ENCODE measurements at places on chromosomes 2 and 18.

DNA sequence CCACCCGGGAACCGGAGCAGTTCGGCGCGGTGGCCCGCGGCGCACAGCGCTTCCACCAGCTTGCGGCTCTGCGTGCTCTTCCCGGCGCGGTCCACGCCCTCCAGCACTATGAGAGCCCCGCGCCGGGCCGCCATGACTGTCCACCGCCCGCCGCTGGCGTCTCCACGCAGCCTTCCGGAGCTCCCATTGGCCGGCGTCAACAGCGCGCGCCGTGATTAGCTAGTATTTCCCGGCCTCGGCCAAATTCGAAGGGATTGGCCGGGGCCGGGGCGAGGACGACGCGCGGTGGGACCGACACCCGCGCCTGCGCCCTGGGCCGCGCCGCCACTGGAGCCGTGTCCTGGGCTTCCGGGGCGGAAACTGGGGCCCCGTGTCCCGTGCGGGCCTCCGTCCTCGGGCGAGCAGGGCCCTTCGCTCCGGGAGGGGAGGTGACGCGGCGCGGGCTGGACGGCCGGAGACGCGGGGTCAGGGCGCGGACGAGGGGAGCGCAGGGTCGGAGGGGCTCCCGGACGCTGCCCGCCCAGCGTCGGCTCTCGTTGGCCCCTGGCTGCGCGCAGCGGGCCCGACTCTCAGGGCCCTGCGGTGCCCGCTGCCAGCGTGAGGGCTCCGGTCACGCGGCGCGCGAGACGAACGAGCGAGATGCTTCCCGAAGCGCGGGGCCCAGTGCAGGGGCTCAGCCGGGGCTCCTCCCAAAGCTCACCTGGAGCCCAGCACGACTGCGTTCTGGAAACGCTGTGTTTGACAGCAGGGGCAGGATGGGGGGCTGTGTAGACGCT is at the start of gene DTYMK:
TSS of gene DTYMK (minus strand) at position 166 of the 776 bp plus-strand sequence. CDS start at position 134, 32 bp downstream.
- DNase-seq = peak; percentile 100

DNA sequence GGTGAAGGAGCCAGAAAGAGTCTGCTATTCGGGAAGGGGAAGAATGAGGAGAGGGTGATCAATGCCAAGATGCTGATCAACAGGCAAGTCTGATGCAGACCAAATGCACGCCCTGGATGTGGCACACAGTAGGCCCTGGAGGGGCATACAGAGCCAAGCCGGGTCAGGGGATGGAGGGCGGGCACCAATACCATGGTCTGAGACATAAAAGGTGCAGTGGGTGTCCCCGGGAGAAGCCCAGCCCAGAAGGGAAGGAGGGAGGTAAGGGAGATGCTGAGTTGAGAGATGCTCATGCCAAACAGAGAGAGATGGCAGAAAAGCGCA is 66.6 kb upstream of the ID2 start:
- no peak for DNase-seq

DNA sequence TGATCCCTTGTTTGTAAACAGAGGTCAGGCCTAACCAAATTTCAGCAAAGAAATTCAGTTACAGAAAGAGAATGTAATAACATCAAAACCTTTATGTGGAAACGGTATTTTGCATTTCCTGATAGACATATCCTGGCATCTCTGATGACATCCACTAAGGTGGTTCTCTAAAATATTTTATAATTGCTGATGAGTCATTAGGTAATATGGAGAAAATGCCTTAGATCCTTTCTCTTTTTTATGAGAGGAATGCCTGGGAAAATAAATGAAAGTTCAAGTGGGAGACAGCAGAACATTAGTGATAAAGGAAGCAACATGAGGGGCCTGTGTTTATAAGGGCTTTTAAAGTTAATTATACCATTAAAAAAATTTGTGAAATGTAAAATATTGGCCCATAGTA is 72.6 kb downstream of the PLCL1 start:
- DNase-seq = no peak

DNA sequence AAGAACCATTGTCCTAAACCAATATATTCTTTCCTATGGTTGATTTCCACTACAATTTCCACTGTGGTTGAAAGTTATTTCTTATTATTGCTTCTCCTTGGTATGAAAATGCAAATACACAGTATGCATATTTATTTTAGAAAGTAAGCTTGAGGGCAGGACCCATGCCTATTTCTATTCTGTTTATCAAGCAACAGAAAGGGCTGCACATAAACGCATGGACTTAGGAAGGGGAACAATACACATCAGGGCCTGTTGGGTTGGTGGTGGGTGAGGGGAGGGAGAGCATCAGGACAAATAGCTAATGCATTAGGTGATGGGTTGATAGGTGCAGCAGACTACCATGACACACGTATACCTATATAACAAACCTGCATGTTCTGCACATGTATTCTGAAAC is 20.7 kb downstream of the SLC4A3 start:
- DNase-seq = no peak

DNA sequence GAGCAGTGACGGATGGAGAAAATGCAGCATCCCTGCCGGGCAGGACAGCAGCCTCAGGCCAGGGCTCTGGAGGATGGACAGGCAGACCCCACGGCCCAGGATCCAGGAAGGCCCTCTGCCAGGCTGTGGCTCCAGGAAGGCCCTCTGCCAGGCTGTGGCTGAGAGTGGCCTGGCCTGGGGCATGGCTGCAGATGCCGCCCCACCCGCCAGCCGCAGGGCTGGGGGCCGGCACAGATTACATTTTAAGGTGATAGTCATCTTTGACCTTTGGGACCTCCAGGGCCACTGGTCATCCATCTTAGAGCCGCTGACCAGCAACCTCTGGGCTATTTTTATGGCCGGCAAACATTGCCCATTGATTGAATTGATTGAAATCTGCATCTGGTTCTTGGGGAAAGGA is 98.0 kb upstream of the BOD1L2 start:
- DNase-seq = no peak

DNA sequence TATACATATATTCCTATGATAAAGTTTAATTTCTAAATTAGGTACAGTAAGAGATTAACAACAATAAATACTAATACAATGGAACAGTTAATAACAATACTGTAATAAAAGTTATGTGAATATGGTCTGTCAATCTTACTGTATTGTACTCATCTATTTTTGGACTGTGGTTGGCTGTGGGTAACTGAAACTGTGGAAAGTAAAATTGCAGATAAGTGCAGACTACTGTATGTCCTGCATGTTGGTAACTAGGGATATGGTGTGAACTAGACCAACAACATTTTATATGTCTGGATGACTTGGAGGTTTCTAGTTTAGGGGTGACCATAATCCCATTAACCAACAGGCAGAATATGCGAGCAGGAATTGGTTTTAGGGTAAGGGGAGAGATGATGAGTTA is 23.3 kb downstream of the PHLPP1 start:
- no peak for DNase-seq

DNA sequence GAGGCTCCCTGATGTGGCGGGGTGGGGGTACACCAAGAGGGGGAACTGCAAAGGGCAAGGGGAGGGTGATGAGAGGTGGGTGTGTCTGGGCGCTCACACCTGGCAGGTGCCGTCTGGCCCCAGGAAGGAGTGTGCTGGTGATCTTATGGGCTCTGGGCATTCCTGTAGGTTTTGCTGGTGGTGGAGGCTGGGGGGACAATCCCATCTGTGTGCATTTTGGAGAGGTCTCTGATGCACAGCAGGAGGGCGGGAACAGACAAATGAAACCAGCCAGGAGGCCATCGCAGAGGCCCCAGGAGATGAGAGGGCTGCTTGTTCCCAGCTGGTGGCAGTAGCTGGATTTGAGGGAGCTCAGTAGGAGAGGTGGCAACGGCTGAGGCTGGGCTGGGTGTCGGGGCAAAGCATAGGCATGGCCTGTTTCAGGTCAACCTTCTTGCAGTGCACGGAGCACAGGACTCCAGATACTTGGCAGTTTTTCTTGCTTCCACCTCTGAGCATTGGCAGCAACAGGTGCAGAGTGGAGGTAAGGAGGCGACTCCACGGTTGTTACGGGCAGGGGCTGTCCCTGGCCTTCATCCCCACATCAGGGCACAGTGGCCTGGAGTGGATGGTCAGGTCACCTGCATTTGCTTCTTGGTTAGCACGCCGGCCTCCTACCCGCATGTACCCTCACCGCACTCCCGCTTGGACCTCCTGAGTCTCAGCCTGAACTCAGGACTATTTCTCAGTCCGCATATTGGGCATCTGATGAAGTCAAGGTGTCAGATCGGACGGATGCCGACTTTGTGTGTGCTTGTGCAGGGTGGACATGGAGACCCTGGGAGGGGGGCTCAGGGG is 194.2 kb upstream of the HDAC4 start:
- DNase-seq = no peak

DNA sequence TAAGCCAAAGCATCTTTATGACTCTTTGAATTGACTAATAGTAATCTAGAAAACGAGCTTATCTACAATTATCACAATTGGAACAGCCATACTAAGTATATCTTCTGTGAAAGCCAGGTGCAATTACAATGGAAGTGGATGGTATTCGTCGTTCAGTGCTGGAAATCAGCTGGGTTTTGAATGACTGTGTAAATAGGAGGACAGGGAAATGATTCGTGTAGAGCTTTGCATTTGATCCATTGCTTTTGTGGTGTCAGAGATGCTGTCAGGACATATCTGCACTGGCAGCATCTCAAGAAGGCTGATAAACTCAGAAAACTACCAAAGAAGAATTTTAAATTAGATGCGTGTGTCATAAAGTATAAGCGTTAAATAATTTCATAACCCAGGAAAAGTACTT is 187.1 kb downstream of the ZNF407 start:
- no peak for DNase-seq

All from GM20000 (cell line).